ENCODE measurements at places on chromosomes 7 and 10. TPM values are rescaled to one million over a fixed set of nuclear protein-coding genes. Genes with fewer than 3 reads are reported as not detected.

DNA sequence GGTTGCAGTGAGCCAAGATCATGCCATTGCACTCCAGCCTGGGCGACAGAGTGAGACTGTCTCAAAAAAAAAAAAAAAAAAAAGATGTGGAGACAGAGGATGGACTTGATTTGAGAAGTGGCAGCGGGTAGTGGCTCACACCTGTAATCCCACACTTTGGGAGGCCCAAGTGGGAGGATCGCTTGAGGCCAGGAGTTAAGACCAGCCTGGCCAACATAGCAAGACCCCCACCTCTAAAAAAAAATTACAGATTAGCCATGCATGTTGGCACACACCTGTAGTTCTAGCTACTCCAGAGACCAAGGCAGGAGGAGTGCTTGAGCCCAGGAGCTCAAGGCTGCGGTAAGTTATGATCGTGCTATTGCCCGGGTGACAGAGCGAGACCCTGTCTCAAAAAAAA, 24.3 kb upstream of the ASCC1 start:
- DNase-seq: no peak

- DNase-seq: no peak
These were observed 284.4 kb downstream of the IPMK start for GRCh38 chr10:57983281-57983791.

GRCh38 chr7:112566442-112567324, 85.9 kb downstream of the LSMEM1 start:
- DNase-seq: no peak

DNA sequence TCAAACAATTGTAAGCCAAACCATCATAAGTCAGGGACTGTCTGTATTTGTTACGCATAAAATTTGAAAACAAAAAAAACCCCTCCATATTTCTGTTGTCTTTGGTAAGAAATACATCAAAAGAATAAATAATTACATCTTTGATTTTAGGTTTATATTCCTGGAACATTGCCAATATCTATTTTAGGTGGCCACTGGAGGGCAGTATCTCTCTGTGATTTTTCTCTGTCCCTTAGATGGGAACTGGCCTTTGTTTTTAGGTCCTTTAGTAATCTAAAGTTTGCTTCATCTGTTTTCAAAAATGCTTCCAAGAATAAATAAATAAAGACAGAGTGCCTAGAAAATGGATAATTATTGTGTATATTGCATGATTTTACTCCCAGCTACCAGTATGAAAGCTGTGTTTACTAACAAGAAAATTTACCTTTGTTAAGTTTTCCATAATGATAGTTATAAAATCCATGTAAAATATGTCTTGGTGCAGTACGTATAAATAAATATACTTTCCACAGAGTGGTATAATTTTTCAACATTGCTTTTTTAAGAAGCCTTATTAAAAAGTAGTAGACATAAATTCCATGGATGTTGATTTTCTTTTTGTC, 64.2 kb downstream of the PHYHIPL start:
- DNase-seq: peak; percentile 49

DNA sequence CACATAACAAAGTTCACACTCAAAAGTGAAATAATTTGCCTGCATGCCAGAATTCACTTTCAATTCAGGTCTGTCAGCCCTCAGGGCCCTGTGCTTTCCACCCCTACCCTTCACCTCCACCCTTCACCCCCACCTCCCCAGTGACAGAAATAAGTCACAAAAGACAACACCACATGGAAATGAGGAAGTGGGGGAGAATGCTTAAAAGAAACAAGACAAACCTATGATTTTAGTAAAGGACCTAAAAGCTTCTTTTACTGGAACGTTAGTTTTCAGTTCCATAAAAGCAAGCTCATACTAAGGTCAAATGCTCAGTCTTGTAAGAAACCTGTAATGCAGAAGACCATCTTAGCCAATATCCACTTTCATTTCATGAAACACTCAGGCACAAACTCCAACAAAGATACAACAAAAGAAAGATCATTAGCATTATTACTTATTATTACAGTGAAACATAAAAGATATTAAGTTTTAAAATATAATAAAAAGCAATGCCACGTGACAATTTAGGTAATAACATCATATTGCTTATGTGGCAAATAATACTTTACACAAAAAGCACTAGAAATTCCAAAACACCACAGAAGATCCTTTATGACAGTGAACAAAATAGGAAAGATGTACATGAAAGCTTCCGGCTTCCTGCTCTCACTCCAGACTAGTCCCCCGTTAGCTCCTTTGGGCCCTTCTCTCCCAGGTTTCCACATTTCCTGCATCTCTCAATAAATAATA, 112.1 kb downstream of the LMBR1 start:
- DNase-seq: no peak

DNA sequence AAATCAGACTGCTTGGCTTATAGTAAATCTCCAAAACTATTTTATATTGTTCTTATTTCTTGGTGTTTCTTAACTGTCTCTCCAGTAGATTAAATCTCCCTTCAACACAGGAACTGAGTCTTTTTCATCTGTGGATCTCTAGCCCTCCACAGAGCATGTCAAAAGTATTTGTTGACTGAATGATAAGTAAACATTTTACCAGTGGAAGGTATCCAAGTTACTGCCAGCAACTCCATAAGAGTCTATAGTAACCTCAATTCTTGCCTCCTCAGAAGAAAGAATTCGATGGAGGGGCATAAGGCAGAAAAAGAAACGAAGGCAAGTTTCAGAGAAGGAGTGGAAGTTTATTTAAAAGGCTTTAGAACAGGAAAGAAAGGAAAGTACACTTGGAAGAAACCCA, 293.9 kb upstream of the DKK1 start:
- DNase-seq: no peak

DNA sequence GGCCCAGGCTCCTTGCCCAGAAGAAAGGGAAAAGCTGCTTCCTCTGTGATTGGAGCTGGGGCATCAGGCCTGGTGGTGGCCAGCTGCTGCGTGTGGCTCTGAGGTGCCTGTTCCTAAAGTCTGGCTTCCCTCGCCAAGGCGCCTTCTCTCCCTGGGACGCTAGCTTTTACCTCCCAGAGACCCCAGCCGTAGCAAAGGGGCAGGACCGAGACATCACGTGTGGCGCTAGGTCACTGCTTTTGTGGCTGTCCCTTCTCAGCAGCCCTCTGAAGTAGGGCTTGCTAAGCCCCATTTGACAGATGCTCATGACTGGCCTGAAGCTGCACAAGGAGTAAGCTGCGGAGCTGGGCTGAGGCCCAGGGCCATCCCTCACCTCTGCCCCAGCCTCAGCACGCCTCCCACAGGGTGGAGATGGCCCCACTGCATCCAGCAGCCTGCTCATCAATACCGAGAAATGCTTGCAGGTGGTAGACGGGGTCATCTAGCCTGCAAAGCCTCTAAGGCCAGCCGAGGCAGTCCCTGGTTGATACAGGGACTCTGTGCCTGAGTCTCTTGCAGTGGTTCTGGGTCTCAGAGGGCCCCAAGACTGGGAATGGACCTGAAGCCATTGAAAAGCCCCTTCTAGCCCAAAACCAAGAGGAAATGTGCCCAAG, 171.2 kb downstream of the LCOR start:
- DNase-seq: no peak

DNA sequence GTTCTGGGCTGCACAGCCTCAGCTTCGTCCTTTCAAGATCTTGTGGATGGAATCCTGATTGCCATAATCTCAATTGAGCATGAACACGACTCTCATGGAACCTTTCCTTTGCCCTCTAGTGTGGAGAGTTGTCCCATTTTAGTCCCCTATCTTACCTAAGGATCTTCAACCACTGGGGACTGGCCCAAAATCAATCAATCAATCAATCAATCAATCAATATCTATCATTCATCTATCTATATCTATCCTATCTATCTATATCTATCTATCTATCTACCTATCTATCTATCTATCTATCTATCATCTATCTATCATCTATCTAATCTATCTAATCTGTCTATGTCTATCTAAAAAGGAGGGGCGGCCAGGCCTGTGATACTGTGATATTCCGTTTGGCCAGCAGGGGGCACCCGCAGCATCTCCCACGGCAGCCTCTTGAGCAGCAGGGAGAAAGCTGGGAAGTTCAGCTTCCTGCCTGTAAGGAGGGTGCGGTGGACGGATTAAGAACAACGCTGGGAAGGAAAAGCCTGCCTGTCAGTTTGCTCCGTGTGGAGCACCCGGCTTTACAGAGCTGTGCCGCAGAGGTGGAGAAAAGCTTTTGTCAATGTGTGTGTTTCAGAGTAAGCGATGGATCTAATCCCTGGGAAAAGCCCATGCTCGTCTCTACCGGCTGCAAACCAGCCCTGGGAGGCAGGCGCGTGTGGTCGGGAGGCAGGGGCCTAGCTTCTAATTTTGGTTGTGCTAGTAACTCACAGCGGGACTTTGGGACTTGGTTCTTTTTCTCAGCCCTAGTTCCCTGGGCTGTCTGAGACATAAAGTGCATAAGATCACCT, 124.9 kb downstream of the SH2D4B start:
- DNase-seq: peak; percentile 75

DNA sequence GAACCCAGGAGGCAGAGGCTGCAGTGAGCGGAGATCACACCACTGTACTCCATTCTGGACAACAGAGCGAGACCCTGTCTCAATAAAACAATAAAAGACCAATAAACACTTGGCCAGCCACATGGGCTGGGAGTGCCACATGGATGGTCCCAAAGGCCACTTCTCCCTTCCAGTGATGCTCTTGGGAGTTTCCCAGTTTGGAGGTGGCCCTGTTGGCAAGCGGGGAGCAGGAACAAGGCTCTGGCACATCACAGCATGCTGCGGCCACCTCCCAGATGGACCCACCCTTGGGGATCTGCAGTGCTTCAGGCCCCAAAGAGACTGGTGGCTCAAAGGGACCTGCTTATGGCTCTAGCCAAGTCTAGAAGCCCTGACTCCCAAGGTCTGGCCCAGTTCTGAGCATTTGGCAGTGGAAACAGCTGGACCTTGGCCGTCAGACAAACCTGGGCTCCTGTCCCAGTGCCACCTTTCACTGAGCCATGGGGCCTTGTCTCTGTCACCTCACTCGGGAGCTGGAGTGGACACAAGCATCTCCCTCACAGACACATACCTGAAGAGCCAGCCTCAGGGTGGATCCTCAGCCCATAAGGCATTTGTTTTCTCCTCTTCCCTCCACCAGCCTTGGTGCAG, 91.7 kb downstream of the COL13A1 start:
- DNase-seq: no peak

DNA sequence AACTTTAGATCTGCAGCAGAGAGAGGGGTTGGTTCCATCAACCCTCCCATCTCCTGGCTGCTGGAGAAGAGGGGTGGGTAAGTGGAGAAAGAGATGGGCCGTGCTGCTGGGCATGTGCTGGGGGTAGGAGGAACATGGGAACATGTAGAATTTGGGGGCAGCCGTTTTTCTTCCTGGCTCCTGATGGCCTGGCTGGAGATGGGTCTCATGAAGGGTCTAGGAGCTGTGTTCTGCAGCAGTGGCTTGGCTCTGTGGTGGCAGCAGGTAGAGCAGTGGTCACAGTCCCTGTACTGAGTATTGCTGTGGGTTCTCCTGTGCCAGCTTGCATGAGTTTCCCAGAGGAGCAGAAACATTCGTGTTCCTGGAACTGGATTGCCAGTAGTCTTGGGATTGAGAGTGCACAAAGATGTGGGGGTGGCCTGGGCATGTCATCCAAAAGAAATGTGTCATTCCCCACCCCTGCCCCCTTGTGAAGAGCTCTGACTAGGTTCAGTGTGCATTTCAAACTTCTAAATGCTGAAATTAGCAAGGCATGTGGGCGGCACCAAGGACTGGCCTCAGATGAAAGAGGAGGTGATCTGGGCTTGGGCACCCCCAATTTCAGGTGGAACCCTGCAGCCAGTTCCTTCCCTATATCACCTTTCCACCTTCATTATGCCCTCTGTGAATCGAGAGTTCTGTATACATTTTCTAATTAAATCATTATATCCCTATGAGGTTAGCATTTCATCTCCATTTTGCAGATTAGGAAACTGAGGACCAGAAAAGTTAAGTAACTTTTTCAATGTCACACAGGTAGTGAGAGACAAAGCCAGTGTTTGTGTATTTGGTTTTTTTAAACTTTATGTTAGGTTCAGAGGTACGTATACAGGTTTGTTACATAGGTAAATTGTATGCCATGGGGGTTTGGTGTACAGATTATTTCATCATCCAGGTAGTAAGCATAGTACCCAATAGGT, 2.1 kb downstream of the CHST3 start:
- DNase-seq: no peak

DNA sequence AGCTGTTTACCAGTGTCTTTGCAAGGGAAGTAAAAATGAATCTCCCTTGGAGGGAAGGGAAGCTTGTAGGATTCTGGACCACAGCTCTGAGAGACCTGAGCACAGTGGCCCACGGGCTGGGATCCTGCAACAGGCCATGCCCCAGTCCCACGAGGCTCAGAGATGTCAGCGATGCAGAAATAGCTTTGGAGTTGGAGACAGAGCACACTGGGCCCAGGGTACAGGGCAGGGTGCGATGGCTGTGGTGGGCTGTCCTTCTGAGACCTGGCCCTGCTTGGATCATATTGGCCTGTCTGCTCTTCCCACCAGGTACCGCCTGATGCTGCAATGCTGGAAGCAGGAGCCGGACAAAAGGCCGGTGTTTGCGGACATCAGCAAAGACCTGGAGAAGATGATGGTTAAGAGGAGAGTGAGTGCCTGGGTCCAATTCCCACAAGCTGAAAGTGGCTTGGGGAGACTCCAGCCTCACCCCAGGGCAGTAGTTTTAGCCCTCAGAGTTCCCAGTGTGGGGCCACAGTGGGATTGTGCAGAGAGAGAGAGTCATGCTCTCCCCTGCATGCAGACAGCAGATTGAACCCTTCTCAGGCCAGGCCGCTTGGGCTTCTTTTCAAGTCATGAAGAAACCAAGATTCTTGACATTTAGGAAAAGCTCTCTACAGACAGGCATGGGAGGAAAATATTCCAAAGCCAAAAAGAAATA, 13.5 kb upstream of the CSGALNACT2 start:
- DNase-seq: no peak

DNA sequence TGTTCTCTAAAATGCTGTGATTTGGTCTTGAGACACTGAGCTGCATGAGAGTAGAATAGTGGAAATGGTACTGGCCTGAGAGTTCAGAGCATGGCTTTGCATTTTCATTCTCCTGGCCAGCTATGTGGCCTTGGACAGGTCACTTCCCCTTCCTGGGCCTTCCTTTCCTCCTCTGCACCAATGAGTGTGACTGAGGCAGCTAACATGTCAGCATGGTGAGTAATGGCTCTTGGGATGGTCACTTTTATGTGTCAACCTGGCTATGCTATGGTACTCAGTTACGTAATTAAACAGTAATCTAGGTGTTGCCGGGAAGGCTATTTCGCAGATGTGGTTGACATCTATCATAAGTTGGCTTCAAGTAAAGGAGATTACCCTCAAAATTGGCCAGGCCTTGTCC, 109.3 kb downstream of the RTKN2 start:
- DNase-seq: no peak

DNA sequence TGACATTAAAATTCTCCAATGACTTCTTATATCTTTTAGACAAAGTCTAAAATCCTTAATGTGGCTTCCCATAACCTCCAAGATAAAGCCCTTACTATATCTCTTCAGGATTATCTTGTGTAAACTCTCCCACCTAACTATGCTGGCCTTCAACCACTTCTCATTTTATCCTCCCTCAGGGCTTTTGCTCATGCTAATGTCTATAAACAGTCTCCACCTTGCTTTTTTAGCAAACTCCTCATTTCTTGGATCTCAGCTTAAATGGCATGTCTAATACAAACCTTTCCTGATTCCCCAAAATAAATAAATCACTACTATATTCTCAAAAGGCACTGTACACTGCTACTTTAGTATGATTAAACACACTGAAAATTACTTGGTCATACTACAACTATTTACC, 181.2 kb downstream of the LRRN3 start:
- no peak for DNase-seq

PDCD4 gene
- 26.8 TPM for total RNA-seq

GSTO2 gene
- total RNA-seq: 12.7 TPM

HOXA3 gene
- not detected for total RNA-seq

SVIL gene
- total RNA-seq: 15.4 TPM

HDAC9 gene
- total RNA-seq: 9.4 TPM
